ENCODE measurements at places on chromosomes 7 and 10.
A peak's percentile ranks its signal among the peaks of the same experiment; 100 is the strongest.

DNA sequence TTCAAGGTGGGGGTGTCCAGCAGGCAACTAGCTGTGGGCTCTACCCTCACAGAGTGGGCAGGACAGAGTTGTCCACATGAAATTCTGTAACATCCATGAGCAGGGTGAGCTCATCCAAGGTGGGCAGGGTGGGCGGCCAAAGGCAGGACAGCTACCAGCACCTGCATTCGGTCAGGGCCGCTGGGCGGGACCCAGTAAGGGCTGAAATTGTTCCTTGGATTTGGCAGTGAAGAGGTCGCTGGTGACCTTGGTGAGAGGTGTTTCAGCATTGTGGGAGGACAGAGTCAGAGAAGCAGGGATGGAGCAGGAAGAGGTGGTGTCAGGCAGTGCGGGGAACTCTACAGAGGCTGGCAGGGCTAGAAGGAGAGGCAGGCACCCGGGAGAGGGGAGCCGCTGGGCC lies 23.9 kb downstream of the ADCYAP1R1 start:
- DNase-seq, result no peak

- DNase-seq, result no peak
These were observed 231.7 kb downstream of the SKIDA1 start for GRCh38 chr10:21293518-21294356.

DNA sequence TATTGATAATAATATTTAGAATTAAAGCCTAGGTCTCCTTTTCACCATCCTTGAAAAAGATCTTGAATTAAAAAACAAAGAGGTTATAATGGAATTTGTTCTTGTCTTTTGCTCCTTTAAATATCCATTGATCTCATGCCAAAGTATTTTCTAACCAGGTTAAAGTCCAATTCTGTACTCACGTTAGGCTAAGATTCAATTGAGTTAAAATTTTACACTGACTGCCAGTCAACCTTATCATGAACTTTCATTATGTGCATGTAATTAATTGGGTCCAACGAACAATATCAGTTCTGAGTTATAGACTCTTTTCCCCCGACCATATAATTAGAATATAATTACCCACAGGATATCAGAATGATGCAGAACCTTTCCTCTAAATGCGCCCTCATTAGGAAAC lies 266.6 kb downstream of the DGKB start:
- no peak for DNase-seq

DNA sequence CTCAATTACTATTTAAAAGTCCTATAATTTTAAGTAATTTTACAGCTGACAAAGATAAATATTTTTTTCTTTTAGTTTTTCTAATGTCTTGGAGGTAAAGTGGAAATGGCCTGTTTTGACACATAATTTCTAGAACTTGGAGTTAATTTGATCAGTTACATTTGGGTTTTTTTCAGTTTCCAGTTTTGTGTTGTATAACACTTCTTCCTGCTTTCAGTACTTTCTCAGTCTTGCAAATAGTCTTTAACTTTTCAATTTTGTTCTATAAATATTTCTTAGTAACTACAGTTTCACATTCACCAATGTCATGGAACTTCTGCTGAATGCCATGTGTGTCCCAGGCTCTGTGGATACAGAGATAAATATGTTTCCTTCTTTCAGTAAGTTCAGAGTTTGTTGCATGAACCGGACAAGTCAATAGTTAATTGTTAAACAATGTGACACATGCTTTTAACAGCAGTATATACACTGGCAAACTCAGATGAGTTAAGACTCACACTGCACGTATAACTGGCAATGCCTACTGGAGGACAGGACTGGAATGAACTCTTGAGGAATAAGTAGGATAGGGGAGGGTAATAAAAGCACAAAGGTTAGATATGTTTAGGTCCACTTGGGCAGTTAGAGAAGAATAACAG lies 4.6 kb downstream of the SHOC2 start:
- no peak for DNase-seq

- DNase-seq, result no peak
These were observed 24.5 kb downstream of the BLVRA start for GRCh38 chr7:43782768-43783555.

DNA sequence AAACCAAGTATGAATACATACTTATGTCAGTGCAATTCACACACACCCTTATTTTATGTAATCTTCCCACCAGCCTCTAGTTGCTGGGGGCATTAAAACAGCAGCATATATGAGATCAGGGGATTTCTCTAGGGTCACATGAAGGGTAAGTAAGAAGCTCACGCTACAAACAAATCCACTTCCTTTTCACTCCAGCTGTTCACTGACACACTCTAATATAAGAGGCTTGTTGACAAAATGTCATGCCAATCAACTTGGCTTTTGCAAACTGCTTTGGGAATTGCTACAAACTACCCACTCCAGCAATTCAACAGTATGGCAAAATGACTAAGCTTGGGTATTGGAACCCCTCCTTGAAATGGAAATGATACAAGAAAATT lies 10.3 kb downstream of the FAM3C start:
- no peak for DNase-seq

- DNase-seq, result peak; percentile 87
These were observed 18.6 kb upstream of the VDAC2 start for GRCh38 chr10:75191821-75192568.

DNA sequence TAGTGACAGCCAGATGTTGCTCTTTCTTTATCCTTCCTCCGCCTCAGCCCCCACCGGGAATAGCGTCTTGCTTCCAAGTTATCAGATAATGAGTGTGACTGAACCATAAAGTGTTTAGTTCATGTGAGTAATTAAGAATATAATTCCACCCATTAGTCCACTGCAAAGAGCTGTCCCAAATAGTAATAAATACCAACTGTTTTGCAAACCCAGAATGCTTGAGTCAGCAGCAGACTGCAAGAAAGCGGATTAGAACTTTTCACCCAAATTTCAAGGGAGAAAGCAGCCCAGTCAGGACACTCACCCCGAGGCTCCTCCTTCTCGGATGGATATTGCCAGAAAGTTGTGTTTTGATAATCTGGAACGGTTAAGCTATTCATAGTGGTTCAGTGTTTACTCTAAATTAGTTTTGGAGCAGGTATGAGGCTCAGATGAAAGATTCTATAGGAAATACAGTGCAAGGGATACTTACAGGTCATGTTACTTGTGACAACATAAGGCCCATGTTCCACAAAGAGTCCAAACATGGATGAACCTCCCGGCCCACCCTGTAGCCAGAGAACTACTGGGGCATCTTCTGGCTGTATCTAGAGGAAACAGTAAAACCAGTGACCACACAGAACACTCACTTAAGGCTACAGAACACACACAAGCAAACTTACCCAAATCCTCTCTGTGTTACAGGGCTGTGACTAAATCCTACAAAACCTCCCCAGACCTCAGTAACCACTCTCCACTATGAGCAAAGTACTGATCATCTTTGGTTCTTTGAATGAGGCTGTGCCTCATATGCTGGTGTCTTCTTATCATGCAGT lies 50.5 kb downstream of the CPVL start:
- no peak for DNase-seq

- DNase-seq, result no peak
These were observed 72.6 kb upstream of the RHEB start for GRCh38 chr7:151592330-151592729.

- no peak for DNase-seq
These were observed 856 bp downstream of the ARHGAP21 start for GRCh38 chr10:24722676-24723385.

DNA sequence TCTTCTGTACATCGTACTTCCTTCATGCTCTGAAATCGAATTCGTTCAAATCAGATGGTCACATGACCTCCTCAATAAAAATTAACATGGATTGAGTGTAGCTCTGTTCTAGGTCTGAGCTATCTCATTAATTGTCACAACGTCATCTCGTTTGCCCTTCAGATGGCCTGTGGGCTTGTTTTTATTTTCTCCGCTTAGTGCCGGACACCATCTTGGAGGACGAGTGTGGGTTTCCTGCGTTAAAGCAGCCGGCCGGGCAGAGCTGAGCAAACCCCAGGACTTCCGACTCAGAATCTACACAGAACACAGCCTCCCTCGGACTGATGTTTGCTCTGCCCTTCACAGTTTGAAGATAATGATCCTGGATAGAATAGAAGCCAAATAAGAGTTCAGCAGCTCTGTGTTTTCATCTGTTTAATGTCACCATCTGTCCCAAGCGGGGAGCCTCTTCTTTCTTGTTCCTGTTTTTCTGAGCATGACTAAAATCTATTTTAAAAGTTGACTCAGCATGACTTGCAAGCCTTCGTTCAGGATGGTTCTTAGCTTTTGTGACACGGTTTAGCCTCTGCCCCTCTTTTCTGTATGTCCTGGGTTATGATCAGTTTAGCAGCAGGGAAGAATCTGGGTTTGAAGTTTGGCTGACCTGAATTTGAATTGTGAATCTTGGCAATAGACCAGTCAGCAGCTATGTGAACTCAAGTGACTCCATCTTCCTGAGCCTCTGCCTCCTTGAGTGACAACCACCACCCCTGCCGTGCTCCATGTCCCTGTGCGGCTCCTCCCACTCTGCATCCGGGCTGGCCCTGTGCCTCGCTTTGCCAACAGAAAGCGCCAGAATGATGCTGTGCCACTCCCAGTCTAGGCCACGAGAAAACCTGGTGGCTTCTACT lies 30.6 kb upstream of the GALNTL5 start:
- DNase-seq, result no peak

- DNase-seq, result no peak
These were observed 145.0 kb upstream of the ZMIZ1 start for GRCh38 chr10:78923647-78924318.

- no peak for DNase-seq
These were observed 5.4 kb downstream of the VWC2 start for GRCh38 chr7:49778731-49779270.

- DNase-seq, result no peak
These were observed 23.6 kb upstream of the PDCD4 start for GRCh38 chr10:110848106-110848505.

DNA sequence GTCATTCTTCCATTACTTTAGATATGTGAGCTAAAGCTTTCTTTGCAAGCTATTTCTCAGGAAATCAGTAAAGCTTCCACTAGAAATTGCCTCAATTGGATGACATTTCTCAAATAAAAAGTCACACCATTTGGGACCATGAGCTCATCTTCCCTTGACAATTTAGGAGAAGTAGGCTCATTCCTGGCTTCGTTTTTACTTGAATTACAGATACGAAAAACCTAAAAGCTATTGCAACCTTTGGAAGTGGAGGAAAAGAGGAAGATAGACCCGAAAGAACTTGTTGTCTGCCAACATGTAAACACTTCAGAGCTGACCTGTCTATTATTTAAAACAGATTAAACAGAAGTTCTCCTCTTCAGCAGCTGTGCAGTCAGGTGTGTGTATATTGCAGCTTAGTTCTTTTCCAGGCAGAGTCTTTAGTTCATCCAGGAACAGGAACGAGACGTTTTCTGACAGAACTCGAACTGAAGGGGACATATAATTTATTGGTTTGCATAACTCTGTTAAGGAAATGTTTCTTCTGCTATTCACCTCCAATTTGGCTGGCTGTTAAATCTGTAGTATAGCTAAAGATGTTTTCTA lies 43.1 kb upstream of the ST8SIA6 start:
- no peak for DNase-seq

DNA sequence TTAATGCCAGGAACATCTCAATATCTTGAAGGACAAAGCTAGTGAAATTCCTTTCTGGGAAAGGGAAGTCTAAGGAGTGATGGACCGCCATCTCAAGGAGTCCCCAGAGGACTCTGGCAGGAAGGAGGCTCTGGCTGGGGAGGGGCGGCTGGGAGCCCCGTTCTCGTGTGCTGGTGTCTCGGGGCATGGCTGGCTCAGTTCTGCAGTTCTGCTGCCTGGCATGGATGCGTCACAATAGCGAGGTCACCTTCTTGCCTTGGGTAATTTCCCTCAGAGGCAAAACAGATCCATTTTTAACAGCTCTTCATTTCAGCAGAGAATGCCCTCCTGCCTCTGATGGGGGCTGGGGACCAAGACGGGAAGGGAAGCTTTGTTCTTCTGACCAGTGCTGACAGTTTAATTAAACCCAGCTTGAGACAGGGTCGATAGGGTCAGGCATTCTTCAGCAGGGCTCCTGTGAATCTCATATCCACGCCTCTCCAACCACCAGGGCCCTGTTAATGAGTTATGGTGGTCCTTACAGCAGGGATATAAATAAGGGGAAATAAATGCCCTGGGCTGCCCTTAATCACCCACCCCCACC lies 35.7 kb downstream of the SLIT1 start:
- DNase-seq, result no peak

GRCh38 chr10:94251098-94251497 lies 111.6 kb downstream of the NOC3L start:
- no peak for DNase-seq

- DNase-seq, result no peak
These were observed 1.5 kb downstream of the MDFIC start for GRCh38 chr7:114923403-114923713.

DNA sequence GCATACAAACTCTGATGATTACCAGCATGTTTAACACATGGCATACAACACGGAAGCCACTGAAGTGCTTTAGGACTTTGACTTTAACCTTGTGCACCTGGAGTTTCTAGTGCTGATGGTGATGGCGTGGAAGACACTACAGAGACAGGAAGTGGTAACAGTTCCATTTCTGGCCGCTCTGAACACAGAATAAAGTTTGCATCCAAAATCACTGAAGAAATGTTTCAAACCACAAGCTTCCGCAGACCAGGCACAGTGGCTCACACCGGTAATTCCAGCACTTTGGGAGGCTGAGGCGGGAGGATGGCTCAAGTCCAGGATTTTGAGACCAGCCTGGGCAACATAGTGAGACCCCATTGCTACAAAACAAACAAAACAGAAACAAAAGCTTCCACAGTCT lies 40.3 kb upstream of the TNPO3 start:
- no peak for DNase-seq

GRCh38 chr7:150756166-150756565 lies 18.9 kb downstream of the GIMAP5 start:
- DNase-seq, result no peak

- no peak for DNase-seq
These were observed 16.0 kb downstream of the DHX32 start for GRCh38 chr10:125865120-125865519.

DNA sequence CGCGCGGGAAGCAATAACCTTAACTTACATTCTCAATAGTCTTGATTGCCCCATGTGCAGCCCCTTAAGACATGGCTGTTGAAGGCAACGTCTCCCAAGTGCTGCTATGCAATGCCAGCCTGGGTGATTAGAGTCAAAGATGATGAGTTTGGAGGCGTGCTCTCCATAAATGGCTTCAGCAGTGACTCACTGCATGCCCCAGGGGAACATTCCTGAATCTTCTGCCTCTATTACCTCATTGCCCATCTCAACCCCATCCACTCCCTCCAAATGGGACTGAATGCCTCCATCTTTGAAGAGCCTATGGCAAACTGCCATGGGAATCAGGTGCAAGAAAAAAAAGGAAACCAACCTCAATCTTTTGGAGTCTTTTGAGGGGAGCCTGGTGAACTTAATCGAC lies 282.8 kb downstream of the SNX10 start:
- DNase-seq, result peak; percentile 33

DNA sequence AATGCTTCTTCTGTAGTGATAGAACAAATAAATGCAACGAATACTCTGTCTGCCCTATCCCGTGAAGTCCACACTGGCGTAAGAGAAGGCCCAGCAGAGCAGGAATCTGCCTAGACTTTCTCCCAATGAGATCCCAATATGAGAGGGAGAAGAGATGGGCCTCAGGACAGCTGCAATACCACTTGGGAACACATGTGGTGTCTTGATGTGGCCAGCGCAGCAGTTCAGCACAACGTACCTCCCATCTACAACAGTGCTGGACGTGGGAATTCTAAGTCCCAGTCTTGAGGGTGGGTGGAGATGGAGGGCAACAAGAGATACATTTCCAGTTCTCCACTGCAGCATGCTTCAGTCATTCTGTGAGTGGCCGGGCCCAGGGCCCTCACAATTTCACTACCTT lies 45.8 kb downstream of the FIGNL1 start:
- DNase-seq, result no peak
